ENCODE measurements at places on chromosomes 1 and 21.

- no peak for DNase-seq
These were observed 99.7 kb downstream of the JAK1 start for GRCh38 chr1:64866689-64867088.

- DNase-seq, result no peak
These were observed 675.1 kb upstream of the ADGRL2 start for GRCh38 chr1:81125672-81126071.

DNA sequence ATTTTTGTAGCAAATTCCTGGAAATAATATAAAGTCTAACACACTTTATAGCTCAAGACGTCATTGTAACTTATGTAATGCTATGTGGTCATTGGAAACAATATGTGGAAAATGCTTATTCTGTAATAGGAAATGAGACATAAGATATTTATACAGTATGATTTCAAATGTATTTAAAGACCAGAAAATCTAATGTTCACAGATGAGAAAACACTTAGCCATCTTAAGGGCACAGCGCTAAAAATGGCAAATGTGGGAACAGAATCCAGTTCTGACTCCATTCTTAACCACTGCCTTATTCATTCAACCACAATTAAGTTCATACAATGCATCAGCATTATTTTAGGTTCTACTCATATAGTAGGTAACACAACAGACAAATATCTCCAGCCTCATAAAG lies 12.5 kb downstream of the CSDE1 start:
- DNase-seq, result no peak

GRCh38 chr1:28259934-28260802 lies 850 bp downstream of the SESN2 start:
- peak; percentile 23 for DNase-seq

- no peak for DNase-seq
These were observed 74.2 kb downstream of the SIK1 start for GRCh38 chr21:43352568-43353281.

- DNase-seq, result peak; percentile 70
These were observed 27.0 kb upstream of the SARS1 start for GRCh38 chr1:109186733-109187086.

All from NCI-H2171 treated with DMSO at 0.1 percent for 48 hours (cell line).